ENCODE measurements at places on chromosomes 5 and 9.

DNA sequence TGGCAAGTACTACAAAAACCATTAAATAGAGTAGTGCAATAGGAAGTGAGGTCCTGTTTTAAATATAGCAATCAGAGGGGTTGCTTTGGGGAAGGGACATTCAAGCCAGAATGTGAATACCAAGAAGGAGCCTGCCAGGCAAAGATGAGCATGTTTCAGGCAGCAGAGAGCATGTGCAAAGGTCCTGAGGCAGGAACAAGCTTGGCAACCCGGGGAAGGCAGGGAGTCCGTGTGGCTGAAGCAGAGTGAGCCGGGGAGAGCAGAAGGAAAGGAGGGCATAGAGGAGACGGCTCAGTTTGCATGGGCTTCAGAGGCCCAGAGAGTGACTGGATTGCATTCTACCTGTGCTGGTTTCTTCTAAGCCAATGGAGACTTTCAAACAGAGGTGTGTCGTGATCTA lies 22.7 kb upstream of the CPLX2 start:
- no peak for DNase-seq

DNA sequence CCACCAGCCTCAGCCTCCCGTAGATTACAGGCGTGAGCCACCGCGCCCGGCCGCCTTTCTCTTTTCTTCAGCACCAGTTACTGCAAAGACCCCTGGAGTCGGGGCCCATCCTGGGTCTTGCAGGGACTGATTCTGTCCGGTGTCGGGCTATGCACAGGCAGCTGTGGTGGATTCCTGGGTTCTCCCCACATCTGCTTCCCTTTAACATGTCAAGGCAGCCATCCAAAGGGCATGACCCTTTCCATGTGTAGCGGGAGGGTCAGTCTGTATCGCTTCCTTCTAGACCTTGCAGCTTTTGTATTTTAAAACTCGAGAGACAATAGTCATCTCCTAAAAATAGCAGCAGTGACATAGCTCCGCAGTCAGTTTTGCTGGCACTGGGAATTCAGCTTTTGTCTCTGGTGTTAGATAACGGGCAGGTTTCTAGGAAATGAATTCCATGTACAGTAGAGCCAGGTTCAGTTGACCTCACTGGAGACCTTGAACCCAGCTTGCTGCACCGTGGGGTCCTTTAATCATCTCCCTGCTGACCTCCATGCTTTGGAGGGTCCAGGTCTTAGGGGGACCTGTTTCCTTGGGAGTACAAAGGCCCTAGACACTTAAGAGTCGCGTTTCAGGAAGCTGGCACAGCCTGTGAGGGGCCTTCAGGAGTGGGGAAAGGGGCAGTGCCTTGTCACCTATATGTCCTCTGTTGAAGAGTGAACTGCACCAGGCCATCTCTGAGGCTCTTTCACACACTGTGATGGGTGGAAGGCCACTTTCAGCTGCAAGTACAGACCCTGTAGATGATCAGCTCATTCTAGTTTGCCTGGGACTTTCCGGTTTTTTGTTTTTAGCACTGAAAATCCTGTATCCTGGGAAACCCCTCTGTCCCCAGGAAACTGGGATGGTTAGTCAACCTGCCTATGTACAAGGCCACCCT lies 13.8 kb downstream of the ANKRD33B start:
- no peak for DNase-seq

- no peak for DNase-seq
These were observed 15.4 kb upstream of the CERCAM start for GRCh38 chr9:128405077-128405779.

GRCh38 chr5:141618030-141618803 lies 583 bp downstream of the DIAPH1 start:
- peak; percentile 35 for DNase-seq

DNA sequence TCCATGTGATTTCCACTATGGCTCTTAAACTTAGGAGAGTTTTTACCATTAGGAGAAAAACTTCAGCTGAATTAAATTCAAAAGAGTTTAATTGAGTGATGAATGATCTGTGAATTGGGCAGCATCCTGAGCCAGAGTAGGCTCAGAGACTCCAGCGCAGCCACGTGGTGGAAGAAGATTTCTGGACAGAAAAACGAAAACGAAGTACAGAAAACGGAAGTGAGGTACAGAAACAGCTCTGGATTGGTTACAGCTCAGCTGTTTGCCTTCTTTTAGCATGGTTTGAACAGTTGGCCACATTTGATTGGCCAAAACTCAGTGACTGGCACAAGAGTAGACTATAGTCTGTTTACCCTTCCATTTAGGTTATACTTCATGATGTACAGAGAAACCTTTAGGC lies 69.2 kb upstream of the PLPP1 start:
- no peak for DNase-seq

GRCh38 chr9:97768746-97769145 lies 71.6 kb upstream of the XPA start:
- DNase-seq: no peak

GRCh38 chr5:71883742-71884103 lies 164.6 kb downstream of the CARTPT start:
- DNase-seq: no peak

DNA sequence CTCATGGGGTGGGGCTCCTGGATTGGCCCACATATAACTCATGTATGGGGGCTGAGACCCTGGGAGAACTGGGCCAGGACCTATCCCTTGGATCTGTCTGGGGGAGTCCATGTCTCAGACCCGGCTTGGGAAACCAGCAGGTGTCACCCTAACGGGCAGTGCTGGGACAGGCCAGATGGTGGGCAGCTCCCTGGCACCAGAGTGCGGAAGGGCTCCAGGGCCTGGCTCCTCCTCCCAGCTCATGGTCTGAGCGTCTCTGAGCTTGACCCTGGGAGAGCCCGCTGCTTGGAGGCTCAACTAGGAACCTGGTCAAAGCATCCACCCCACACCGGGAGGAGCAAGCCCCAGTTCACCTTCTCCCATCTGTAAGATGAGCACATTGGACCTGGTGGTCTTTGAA lies 15.5 kb upstream of the NCS1 start:
- no peak for DNase-seq

GRCh38 chr9:88773627-88774244 lies 217.5 kb upstream of the S1PR3 start:
- no peak for DNase-seq

DNA sequence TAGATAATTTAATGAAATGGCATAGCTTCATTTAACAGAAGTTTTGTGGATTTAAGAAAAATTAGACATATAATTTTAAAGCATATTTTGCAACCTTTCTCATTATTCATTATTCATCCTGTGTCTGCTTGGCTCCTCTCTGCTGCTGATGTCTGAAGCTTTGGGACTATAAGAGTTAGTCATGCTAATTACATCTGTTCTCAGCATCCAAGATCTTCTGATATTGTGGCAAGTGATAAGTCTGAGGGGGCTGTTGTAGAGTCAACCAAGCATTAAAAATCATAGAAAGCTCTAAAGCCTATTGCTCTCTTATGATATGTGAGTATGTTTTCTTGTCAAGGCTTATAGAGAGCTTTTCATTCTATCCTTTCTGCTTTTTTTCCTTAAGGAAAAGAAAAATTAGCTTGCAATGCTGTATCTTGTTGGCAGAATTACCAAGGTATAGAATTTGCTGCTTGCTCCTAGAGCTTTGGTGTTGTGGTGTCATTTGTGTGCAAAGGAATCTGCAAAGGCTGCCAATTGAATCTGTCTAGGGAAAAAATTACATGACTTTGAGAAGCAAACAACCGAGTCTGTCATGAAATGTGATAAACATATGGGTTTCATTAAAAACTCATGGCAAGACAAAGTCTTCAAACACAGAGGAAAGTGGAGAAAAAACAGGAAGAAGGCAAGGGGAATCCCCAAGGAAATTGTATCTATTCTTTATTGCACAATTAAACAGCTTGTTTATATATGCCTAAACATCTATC lies 156.1 kb upstream of the DAB2 start:
- no peak for DNase-seq

- no peak for DNase-seq
These were observed 79.7 kb upstream of the SMIM23 start for GRCh38 chr5:171705830-171706468.

- no peak for DNase-seq
These were observed 38.0 kb downstream of the CREBRF start for GRCh38 chr5:173094012-173094661.

DNA sequence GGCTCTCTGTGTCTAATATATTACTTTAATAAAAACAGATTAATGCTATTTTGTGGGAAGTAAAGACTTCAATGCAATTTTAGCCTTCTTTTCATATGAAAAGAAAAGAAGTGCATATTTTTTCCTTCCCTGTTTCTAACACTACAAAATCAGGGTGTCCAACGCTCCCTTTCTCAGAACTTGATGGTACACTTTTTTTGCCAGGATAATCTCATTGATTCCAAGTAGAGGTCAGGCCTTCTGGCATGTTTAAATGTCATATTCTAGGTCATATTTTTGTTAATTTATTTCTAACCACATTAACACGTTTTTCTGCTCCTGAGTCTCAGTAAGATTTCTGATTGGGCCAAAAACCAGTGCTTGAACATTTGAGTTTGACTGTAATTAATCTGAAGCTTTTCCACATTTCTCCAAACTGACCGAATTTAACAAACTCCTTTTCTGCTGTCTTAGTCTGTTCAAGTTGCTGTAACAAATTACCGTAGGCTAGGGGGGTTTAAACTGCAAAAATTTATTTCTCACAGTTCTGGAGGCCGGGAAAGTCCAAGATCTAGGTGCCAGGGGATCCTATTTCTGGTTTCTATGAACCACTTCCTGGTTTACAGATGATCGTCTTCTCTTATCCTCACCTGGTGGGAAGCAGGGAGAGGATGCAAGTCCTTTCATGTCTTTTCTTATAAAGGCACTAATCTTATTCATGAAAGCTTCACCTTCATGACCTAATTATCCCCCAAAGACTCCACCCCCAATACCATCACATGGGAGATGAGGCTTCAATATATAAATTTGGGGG lies 63.2 kb upstream of the ELL2 start:
- no peak for DNase-seq

- no peak for DNase-seq
These were observed 13.9 kb upstream of the CDK5RAP2 start for GRCh38 chr9:120593955-120594277.

GRCh38 chr9:85978496-85978895 lies 37.5 kb downstream of the NAA35 start:
- no peak for DNase-seq

- no peak for DNase-seq
These were observed 288.8 kb downstream of the ARL15 start for GRCh38 chr5:54021431-54022164.

DNA sequence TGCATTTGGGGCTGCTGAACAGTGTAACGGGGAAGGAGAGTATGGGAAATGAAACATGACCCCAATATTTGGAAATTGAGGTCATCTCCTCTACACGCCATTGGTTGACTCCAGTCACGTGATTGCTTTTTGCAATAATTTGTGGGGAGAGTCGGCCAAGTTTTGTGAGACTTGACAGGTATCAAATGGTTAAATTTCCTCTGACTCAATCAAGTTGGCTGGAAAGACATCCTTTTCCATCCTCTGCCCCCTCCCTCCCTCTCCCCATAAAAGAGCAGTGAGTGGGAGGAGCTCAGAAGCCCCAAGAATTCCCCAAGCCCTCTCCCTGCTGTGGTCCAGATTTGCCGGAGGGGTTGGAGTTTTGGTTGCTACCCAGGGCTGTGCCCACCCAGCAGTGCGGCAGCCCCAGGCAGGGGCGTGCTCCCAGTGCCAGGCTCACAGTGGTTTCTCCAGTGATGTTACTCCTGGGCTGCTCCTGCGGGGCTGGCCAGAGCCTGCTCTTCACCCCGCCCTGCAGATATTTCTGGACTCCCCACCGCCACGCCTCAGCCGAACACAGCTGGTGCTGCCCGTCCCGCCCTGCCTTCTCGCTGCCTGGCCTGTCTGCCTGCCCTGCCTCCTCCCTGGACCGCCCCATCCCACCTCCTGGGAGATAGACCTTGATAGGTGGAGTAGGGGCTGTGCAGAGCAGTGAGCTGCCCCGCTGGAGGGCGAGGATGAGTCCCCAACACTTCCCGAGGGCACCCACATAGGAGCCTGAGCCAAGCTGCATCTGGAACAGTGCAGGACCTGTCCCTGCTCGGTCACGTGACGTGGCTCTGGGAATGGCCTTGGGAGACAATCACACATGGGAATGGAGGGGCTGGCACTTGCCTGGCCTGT lies 3.4 kb downstream of the COL5A1 start:
- DNase-seq: no peak

DNA sequence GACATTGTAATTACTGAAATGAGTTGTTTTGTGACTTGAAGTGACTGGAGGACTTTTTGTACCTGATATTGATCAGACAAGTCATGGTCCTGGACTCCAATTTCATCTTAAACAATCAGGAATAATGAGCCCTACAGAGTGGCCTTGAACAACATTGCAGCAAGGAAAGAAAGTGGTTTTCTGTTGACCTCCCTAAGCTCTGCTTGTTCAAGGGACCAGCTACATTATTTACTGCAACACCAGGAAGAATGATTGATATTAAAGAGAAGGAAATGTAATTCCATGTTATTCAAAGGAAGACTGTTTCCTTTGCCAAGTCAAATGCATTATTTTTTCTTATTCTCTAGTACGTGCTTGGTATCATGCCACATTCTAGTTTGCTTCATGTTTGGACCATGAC lies 22.6 kb downstream of the ENTREP1 start:
- no peak for DNase-seq

- no peak for DNase-seq
These were observed 58.8 kb upstream of the IGFBPL1 start for GRCh38 chr9:38482918-38483592.

DNA sequence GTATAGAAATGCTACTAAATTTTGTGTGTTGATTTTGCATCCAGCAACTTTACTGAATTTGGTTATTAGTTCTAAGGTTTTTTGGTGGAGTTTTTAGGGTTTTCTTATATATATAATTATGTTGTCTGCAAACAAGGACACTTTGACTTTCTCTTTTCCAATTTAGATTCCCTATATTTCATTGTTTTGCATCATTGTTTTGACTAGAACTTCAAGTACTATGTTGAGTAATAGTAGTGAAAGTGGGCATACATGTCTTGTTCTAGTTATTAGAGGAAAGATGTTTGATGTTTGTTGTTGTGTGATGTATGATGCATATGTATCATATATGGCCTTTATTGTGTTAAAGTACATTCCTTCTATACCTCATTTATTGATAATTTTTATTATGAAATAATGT lies 362.3 kb upstream of the PRR16 start:
- no peak for DNase-seq

DNA sequence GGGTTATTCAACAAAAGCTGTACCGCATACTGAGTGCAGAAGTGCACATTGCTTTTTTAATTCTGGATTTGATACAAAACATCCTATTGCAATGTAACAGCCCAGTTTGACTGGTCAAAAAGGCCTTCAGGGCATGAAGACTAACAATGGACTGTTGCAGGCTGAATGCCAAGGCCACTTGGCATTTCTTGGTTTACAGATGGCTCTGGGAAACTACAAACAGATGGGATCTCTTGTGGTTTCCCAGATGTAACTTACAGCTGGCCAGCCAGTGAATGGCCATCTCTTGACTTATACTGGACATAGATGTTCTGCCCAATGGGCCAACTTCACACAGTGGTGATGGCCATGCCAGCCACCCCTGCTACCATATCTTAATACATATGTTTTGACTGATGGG lies 36.8 kb downstream of the UGT3A2 start:
- no peak for DNase-seq

GRCh38 chr9:114852050-114852594 lies 46.3 kb upstream of the TNFSF15 start:
- no peak for DNase-seq

All from activated T-cell treated with anti-CD3 and anti-CD28 coated beads for 1 hour (primary cell).